ENCODE measurements at places on chromosomes 7 and 10. TPM values are rescaled to one million over a fixed set of nuclear protein-coding genes. Genes with fewer than 3 reads are reported as not detected.
A peak's percentile ranks its signal among the peaks of the same experiment; 100 is the strongest.

GRCh38 chr7:141992156-141992555 is 3.5 kb upstream of the MGAM start:
- no peak for DNase-seq

- no peak for DNase-seq
Measured at GRCh38 chr7:112521942-112522341, 41.2 kb downstream of the LSMEM1 start.

GRCh38 chr10:101834341-101834740 is 9.3 kb downstream of the KCNIP2 start:
- DNase-seq = peak; percentile 90

The WDR86 gene
- total RNA-seq = 19.4 TPM

- DNase-seq = no peak
Measured at GRCh38 chr10:89309156-89310055, 7.6 kb downstream of the IFIT2 start.

DNA sequence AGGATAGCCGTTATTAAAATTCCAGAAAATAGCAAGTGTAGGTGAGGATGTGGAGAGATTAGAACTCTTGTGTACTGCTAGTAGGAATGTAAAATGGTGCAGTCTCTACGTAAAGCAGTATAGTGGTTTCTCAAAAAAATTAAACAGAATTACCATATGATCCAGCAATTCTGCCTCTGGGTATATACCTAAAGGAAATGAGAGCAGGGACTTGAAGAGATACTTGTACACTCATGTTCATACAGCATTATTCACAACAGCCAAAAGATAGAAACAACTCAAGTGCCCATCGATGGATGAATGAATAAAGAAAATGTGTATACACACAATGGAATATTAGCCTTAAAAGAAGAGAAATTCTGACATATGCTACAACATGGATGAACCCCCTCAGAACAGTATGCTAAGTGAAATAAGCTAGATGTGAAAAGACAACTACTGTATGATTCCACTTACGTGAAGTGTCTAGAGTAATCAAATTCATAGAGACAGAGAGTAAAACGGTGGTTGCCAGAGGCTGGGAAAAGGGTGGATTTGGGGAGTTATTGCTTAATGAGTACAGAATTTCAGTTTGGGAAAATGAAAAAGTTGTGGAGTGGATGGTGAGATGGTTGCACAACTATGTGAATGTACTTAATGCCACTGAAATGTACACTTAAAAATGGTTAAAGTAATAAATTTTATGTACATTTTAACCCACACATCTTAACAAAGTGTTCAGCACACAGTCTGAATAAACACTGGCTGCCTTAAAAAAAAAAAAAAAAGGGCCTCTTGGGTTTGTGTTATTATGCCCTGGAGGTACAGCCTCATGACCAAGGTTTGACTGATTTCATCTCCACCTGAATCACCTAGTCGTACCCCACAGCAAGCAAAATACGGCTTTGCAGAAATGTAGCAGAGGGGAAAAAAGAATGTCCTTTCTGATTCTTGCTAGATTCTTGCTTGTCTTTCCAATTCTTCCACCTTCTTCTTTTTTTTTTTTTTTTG is 26.2 kb downstream of the BUB3 start:
- no peak for DNase-seq

The CDCA7L gene
- total RNA-seq = 10.9 TPM

- DNase-seq = no peak
Measured at GRCh38 chr7:86667732-86668131, 24.0 kb downstream of the GRM3 start.

GRCh38 chr7:47283497-47284131 is 298.3 kb downstream of the TNS3 start:
- no peak for DNase-seq

DNA sequence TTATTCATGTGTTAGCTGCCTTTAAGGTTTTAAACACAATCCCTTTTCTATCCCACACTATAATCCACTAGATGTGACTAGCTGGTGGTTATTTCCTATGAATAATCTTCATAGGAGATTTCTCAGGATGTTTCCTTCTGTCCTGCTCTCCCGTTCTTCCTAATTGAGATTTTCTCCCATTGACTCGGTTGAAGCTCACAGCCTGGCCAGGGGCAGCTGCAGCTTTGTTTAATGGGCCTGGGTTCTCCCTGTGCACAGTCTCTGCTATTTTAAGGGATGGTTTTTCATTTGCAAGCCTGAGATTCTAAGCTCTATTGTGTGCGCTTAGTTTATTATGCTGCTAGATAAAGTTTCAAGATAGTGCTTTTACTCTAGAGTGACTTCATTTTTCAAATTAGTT is 283.4 kb upstream of the AOAH start:
- DNase-seq = no peak

The GIMAP7 gene
- 27.3 TPM for total RNA-seq

The PPP1R17 gene
- total RNA-seq = not detected
